Activated T-cell treated with anti-CD3 and anti-CD28 coated beads, Interleukin-2, amount 50 U/mL, for 4 hours (primary cell): ENCODE measurements at places on chromosomes 13 and 19.

GRCh38 chr13:46121033-46121432 is 16.2 kb upstream of the CPB2 start:
- no peak for DNase-seq

DNA sequence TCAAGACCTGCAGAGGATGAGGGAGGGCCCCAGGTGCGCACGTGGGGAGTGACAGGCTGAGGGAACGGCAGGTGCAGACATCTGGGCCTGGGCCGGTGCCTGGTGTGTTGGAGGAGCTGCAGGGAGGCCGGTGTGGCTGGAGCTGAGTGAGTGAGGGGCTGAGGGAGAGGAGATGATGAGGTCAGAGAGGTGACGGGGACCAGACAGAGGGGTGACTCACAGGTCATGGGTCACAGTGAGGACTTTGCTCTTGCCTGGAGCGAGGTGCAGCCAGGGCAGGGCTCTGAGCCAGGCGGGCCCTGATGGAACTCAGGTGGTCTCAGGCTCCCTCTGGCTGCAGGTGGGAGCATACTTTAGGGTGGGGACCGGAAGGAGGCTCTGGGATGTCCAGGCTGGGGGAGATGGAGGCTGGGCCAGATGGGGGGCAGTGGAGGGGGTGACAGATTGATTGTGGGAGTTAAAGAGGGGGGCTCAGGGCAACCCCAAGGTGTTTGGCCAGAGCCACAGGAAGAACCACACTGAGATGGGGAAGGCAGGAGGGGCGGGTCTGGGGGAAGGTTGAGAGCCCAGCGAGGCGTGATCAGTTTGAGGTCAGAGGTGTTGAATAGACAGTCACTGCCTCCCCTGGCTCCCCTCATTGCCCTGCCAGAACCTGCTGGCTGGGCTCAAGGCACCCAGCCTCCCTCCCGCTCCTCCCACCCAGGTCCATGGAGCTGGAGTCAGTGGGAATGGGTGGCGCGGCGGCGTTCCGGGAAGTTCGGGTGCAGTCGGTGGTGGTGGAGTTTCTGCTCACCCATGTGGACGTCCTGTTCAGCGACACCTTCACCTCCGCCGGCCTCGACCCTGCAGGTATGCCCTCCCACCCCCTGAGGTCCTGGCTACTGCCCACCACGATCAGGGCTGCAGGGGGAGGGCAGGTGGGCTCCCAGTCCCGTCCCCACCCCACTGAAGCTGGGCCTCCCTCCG is 8.4 kb downstream of the ARHGAP33 start:
- DNase-seq = no peak

DNA sequence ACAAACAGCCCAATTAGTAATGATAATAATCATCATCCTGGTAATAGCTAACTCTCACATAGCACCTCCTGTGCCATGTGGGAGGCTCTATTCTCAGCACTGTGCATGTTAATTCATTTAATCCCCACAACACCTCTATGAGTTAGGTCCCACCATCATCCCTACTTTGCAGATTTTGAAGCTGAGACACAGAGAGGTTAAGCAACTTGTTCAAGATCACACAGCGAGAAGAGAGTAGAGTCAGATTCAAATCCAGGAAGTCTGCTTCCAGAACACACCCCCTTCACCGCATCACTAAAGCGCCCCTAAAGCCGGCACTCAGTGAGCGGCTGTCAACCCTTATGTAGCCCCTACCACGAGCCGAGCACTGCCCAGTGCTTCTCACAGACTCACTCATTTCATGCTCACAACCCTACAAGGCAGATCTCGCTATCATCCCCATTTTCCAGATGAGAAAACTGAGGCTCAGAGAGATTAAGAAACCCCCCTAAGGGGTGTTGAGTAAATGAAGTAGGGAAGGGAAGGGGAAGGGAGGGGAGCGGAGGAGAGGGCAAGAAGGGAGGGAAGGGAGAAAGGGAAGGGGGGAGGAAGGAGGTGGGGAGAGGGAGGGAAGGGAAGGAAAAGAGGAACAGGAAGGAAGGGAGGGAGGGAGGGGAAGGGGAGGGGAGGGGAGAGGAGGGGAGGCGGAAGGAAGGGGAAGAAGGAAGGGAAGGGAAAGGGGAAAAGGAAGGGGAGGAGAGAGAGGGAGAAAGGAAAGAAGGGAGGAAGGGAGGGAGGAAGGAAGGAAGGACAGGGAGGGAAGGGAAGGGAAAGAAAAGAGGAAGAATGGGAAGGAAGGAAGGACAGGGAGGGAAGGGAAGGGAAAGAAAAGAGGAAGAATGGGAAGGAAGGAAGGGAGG is 16.4 kb downstream of the EMP3 start:
- no peak for DNase-seq

DNA sequence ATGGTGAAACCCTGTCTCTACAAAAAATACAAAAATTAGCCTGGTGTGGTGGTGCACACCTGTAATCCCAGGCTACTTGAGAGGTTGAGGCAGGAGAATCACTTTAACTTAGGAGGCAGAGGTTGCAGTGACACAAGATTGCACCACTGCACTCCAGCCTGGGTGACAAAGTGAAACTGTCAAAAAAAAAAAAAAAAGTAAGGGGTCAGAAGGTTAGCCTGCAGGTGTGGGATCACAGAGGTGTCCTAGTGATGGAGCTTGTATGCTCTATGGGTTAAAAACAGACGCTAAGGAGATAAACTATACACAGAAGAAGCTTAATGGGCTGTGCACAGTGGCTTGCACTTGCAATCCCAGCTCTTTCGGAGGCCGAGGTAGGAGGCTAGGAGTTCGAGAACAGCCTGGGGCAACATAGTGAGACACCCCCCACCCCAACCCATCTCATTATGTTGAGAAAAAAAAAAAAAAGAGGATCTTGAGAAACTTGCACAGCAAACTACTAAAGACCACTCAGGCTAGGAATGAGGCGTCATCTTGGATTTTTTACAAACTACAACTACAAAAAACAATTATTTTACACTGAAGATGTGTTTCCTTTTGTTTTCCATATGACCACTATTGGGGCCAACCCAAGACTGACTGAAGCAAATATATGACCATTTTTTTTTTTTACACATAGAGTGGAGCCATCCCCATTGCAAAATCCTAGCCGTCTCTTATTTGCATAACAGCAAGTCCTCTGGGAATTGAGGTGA is 7.9 kb downstream of the FOSB start:
- no peak for DNase-seq

- DNase-seq = no peak
Observed at GRCh38 chr13:45702088-45702487, at the start of gene CBY2. Gene CBY2, plus strand, starts transcription at chr13:45702320. Its CDS starts 71 bp downstream, at chr13:45702391.

DNA sequence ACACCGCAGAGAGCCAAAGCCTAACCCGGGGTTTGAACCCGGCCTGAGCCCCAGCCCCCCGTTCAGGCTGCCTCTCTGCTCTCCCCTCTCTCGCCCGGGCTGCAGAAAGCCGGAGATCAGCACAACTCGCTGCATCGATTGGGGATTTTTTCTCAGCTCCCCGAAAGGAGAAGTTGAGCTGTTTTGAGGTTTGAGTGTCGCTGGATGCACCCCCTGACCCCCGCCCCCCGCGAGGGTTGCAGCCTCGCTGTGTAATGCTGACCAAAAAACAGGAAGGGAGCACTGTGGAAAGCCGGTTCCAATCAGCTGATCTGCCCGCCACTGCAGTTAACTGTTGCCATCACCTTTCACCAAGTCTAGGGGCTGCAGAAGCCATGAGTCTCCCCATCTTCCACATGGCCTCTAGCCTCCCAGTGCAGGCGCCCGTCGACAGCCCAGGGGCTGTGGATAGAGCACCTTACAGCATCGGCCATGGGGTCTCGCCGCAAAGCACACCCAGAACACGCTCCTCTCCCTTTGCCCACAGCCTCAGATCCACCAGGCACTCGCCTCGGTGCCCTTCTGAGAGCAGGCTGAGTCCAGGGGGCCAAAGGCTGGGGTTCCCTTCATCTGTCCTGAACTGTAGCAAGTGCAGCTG is 34.5 kb downstream of the MYO9B start:
- no peak for DNase-seq

GRCh38 chr13:93388701-93389100 is 162.1 kb downstream of the GPC6 start:
- no peak for DNase-seq
